ENCODE measurements at places on chromosomes 13 and 19.

- no peak for DNase-seq
These were observed 2.8 kb upstream of the TNFSF9 start for GRCh38 chr19:6527893-6528543.

GRCh38 chr13:91762957-91763356, 364.5 kb downstream of the GPC5 start:
- DNase-seq, result no peak

DNA sequence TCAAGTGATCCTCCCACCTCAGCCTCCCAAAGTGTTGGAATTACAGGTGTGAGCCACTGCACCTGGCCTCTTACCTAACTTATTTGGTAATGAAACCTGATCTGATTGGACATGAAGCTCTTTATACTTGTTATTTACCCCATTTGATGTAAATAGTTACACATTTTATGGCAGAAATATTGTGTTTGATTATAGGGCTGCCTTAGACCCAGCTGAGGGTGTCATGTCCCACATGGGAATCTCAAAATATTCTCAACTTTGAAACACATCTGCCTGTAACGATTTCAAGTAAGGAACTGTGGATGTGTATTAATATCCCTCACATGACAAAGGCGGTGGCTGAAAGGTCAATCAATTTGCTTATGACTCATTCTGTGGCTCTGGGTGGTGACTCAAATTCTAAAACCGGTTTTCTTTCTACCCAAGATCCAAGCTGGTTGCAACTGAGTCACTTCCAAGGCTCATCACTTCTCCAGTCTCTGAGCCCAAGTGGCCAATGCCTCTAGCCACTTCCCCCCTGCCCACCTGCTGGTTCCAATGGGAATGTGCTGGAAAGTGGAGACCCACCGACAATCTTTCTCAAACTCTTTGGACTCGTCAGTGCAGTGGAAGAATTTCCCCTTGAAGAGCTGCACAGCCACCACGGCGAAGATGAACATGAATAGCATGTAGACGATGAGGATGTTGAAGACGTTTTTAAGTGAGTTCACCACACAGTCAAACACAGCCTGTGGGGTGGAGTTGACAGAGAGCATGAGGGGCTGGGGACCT, 110.9 kb downstream of the IER2 start:
- peak; percentile 66 for DNase-seq

GRCh38 chr19:16265205-16265604, 59.4 kb upstream of the KLF2 start:
- no peak for DNase-seq

DNA sequence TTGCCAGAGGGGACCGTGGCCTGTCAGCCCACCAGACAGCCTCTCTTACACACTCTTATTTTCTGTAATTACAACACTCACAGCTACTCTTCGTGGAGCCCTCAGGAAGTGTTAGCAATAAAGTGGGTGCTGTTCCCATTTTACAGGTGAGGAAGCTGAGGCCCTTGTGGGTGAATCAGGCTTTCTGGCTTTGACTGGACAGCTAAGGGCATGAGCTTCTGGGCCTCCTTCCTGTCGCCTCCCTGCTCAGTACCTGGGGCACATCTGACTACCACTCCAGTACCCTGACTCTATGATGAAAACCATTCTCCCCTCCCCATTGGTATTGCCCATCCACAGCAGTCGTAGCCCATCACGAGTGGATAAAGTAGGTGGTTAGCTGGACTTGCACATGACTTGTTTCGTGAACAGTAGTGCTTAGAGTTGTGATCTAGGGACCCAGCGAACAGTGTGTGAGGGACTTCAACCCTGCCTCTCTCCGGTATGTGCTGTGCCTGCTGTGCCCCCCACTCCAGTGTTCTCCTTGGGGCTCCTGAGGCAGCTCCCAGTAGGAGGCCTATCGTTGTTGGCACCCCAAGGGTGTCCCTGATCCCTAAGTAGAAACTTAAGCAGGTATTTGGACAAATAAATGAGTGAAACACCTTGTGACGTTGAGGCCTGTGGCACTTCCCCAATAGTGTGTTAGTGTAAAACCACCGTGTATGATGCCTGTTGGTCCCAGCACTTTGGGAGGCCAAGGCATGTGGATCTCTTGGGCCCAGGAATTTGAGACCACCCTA, 38.6 kb downstream of the GATAD2A start:
- no peak for DNase-seq

DNA sequence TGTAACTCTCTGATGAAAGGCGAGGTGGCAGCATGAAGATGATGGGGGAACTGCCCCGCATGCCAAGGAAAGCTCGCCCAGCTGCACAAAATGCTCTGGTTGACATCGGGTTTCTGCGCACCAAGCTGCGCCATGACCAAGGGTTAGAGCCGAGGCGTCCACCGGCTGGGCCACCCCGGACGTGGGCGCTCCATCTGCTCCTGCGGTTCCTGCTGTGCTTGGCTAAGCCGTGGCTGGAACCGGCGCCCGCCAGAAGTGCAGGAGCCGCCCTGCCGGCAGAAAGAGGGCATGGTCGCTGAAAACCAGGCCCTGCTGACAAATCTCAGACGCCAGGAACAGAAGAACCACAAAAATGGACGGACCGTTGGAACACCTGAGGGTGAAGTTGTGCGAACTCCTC, 57.9 kb downstream of the ZNF100 start:
- no peak for DNase-seq

- peak; percentile 61 for DNase-seq
These were observed 648.0 kb downstream of the DACH1 start for GRCh38 chr13:71218960-71219359.

DNA sequence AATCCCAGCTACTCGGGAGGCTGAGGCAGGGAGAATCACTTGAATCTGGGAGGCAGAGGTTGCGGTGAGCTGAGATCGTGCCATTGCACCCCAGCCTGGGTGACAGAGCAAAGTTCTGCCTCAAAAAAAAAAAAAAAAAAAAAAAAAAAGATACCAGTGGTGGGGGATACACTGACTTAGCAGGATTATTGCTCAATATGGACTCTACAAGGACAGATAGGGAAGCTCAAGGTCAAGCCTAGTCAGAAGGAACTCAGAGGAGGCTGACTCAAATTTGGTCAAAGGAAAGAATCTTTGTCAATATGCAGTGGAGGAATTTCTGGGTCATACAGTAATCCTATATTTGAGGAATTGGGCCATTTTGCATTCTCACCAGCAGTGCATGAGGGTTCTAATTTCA, 6.7 kb upstream of the DIAPH3 start:
- DNase-seq, result peak; percentile 62

DNA sequence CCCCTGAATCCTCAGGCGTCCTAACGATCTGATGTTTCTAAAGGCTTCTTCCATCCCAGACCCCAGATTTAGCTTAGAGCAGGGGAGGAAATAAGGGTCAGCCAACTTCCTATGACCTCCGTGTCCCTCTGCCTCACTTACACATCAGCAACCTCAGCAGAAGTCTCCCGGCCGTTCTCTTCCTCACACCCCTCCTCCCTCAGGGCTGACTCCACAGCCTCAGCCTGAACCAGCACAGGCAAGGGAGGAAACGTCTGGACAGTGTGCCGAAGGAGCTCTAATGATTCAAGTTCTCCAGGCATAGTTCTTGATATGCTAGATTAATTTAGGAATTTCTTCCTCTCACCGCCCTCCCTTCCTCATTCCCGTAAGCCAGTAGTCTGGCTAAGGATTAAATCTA, 121.4 kb downstream of the NUFIP1 start:
- DNase-seq, result no peak

GRCh38 chr13:107475753-107476453, 739.4 kb downstream of the LIG4 start:
- DNase-seq, result no peak

All from OCI-M1 (cell line).